Anterior cingulate cortex (tissue), 58 donors: ENCODE measurements at places on chromosomes 7 and 10.

DNA sequence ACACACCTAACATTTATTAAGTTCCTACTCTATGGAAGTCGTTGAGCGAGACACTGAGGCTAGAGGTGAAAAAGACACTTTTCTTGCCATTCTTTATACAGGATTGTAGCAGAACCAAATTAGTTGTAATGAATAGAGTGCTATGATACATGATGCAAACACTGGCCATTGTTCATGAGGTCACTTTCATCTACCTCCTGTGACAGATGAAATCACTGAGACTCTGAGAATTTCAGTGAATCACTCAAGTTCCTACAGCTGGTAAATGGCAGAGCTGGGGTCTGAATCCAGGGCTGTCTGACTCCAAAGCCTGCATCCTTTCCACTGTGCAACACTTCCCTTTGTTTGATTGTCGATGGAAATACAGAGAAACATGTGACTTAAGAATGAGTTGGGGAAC, 657.6 kb downstream of the LRMDA start:
- no peak for DNase-seq

- DNase-seq: no peak
Measured at GRCh38 chr10:46266306-46266985, 20.4 kb upstream of the ANTXRL start.

- no peak for DNase-seq
Measured at GRCh38 chr7:55131142-55131929, 112.5 kb downstream of the EGFR start.

- DNase-seq: no peak
Measured at GRCh38 chr7:129702761-129703338, 91.3 kb downstream of the NRF1 start.

DNA sequence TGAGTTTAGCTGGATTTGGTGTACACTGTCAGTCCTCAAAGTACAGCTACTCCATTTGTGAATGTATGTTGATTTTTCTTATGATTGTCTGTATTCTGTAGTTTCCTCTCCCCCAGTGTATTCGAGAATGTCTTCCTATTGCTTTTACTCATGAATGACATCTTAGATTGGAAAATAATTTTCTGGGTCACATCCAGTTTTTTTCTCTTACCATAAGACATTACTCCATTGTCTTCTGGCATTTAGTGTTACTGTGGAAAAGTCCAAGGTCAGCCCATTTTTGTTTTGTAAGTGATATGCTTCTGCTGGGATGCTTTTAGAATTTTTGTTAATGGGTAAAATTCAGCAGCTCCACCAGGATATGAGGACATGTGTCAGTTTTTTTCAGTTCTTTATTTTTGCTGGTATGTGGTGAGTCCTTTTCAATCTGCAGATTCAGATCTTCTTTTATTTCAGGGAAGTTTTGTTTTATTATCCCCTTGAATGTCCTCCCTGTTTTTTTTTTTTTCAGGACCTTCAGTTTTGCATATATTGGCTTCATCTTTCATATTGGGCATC, 33.6 kb downstream of the WAC start:
- no peak for DNase-seq

GRCh38 chr10:86312701-86313270, 53.8 kb downstream of the GRID1 start:
- peak; percentile 23 for DNase-seq

GRCh38 chr10:31679936-31680335, 248.7 kb downstream of the ARHGAP12 start:
- DNase-seq: no peak

GRCh38 chr10:62399211-62399610, 25.0 kb downstream of the ZNF365 start:
- DNase-seq: no peak

DNA sequence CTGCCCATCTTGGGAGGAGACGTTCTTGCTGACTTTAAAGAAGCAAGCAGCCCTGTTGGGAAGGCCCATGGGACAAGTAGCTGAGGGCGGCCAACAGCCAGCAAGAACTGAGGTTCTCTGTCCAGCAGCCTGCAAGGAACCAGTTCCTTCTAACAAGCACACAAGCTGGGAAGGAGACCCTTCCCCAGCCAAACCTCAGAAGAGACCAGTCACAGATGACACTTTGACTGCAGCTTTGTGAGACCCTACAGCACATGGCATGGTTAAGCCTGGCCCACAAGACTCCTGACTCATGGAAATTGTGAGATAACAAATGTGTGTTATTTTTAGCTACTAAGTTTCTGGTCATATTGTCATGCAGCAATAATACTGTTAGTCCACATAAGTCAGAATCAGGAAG, 99.9 kb downstream of the PRLHR start:
- DNase-seq: no peak

- no peak for DNase-seq
Measured at GRCh38 chr7:87473986-87474385, 1.5 kb downstream of the ABCB4 start.
